Regular cardiac myocyte (primary cell): ENCODE measurements at places on chromosomes 2 and 18. TPM values are rescaled to one million over a fixed set of nuclear protein-coding genes. Genes with fewer than 3 reads are reported as not detected.

The TWIST2 gene
- total RNA-seq = 13.4 and 19.4 TPM in 2 replicates

The ABCB11 gene
- not detected in 2 replicates for total RNA-seq

The RBMS1 gene
- total RNA-seq = 77.5 and 84.0 TPM in 2 replicates

The SLC38A11 gene
- total RNA-seq = 0.28 TPM in 1 of 2 replicates, not detected in the other

The ADRA2B gene
- 2.0 TPM in 1 of 2 replicates, not detected in the other for total RNA-seq

The EIF4E2 gene
- 81.5 and 158 TPM in 2 replicates for total RNA-seq

The KATNAL2 gene
- 0.96 and 2.5 TPM in 2 replicates for total RNA-seq

The PLCL1 gene
- 7.3 and 12.3 TPM in 2 replicates for total RNA-seq

The MTHFD2 gene
- 147 and 170 TPM in 2 replicates for total RNA-seq

The SLC23A3 gene
- total RNA-seq = 0.58 and 1.7 TPM in 2 replicates

The KCNJ13 gene
- not detected in 2 replicates for total RNA-seq

The MTCL1 gene
- 21.7 and 25.1 TPM in 2 replicates for total RNA-seq

The POTEJ gene
- not detected in 2 replicates for total RNA-seq

The NLRC4 gene
- not detected in 2 replicates for total RNA-seq

The SCN7A gene
- total RNA-seq = under 0.01 and 0.19 TPM in 2 replicates

The NDC80 gene
- 4.5 and 45.1 TPM in 2 replicates for total RNA-seq
